ENCODE measurements at places on chromosomes 11 and 22.

- DNase-seq: no peak
These were observed 108.1 kb downstream of the TRPC6 start for GRCh38 chr11:101475699-101476098.

DNA sequence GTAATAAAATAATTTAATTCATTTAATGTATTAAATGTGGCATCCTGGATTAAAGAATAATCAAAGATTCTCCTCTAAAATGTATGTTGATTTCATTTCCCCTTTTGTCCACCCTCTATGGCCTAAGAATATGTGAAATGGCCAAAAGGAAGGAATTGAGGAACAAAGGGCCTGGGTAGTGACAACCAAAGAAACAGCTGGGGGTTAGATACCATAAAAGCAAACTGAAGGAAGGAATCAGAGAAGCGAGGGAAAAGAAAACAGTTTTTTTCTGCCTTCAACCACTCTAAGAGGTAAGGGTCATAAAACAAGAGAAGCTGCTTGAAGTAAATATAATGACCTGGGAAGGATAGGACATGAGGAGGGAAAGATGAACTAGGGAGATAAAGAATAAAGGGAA, 139.3 kb downstream of the FAM76B start:
- no peak for DNase-seq

DNA sequence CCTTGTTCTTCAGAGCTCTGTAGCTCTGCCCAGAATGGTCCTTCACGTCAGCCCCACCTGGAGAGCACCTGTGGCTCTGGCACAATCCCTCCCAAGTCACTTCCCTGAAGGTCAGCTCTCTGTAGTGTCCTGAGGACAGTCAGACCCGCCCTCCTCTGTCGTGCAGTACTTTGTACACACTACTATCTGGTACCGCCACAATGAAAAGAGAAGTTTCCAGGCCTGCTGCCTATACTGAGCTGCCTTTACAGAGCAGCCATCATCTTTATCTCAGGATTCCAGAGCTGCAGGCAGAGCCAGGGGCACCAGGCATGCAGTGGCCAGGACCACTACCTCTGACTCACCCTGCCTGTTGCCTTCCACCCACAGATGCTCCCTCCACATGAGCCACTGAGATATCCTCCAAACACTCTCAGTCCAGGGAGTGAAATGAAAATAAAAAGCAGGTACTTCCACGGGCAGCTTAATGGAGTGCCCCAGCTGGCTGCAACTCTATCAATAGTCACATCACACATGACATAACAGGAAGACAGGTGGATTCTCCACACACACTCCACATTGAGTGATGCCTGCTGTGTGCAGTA, 7.3 kb downstream of the PACSIN2 start:
- no peak for DNase-seq

DNA sequence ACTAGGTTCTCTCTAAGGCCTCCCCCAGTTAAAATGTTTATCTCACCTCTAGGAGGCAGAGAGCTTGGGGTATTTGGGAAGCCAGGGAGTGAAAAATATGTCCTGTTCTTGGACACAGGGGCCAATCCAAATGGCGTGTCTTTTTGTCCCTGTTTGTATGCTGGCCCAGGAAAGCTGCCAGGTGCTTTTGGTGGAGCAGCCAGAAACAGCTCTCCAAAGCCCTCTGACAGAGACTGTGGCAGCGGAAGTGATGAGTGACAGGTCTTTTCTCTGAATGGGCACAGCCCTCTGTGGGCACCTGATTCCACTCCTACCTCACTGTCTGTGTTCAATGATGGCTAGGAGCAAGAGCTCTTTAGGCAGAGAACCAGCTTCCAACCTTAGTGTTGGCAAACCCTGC, 106.4 kb upstream of the KIRREL3 start:
- no peak for DNase-seq

- no peak for DNase-seq
These were observed 389.1 kb downstream of the NXPE2 start for GRCh38 chr11:115067471-115067870.

GRCh38 chr22:50674606-50675552, 2.3 kb downstream of the SHANK3 start:
- DNase-seq: no peak

GRCh38 chr11:46296528-46297448, 19.3 kb downstream of the CREB3L1 start:
- no peak for DNase-seq

- no peak for DNase-seq
These were observed 11.9 kb downstream of the GLB1L2 start for GRCh38 chr11:134343646-134344045.

DNA sequence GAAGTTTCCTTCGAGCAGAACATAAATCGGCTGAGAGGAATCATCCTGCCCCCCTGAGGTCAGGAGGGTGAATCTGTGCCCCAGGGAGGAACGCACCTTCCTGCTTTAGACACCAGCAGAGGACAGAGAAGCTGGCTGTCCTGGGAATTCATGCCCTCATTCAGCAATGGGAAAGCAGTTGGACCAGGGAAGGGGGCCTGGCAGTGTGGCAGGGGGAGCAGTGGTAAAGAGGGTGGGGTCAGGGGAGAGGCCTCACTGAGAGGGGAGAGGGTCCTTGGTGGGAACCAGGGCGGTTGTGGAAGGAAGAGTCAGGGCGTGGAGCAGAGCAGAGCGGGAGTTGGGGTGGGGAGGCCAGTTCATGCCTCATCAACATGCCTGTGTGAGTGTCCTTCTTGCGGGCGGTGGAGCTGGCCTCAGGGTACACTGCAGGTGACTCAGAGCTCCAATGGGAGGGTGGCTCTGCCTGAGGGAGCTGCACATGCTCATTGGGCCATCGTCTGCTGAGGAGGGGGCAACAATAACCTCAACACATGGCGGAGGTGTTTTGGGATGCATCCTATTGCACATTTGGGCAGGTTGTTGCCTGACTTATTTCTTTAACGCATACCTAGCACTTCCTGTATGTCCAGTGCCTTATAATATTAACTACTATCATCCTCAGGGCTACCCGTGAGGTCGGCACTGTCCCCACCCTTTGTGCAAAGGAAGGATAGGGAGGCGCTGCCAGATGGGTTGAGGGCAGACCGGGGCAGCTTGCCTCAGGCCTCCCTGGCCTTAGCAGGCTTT, 23.2 kb downstream of the MED15 start:
- DNase-seq: no peak

- DNase-seq: no peak
These were observed 67.7 kb upstream of the PICALM start for GRCh38 chr11:86136538-86136937.

DNA sequence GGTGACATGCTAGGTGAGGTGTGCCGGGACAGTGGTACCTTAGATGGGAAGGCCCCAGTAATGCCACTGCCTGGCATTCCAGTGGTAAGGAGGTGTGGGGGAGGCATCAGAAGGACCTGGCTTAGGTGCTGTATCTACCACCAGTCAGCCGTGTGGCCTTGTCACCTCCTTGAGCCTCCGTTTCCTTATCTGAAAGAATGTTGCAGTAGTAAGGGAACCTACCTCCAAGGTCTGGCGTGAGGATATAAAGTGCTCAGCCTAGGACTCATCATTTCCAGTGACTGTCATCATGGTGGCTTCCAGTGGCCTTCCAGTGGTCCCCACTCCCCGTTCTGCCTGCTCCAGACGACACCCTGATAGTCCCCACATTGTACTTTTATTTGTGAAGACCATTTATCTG, 6.8 kb upstream of the DUSP18 start:
- no peak for DNase-seq

- no peak for DNase-seq
These were observed 670.2 kb downstream of the OPCML start for GRCh38 chr11:132862137-132862536.

DNA sequence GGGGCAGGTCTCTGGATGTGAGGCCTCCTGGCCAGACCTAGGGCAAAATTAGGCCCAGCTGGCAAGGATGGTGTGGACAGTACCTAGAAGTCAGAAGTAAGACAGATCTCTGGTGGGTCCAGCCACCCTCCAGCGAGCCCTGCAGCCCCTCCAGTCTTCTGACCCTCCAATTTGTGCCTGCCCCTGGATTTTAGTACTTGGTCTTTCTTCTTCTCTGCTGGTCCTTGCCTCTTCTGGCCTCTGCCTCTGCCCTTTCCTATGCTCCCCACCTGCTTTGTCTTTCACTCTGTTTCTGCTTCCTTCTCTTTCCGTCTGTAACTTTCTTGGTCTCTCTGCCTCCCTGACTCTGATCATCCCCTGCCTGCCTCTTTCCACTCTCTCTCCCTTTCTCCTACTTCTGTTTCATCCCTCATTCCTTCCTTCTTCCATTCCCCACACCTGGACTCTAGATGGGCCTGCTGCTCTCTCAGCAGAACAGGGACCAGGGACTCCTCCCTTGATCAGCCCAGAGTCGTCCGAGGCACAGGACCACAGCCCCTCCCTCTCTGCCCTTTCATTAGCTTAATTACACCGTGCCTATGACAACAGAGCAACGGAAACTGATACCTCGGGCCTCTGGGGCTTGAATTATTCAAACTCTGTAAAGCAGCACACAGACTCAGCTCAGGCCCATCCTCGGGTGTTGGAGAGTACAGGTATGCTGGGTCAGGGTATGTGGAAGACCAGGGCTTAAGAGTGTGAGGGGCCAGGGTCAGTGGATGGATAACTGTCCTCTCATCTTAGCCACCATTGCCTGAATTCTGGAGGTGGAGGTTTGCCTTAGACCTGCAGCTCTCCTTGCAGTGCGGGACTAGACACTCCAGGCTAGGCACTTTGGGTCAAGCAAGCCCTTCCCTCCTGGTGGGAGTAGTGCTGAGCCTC, at the start of gene CHRNA10:
CHRNA10 (minus strand) TSS at position 51 of the 921 bp plus-strand sequence. CDS start 72 bp downstream, outside the sequence.
- DNase-seq: no peak

DNA sequence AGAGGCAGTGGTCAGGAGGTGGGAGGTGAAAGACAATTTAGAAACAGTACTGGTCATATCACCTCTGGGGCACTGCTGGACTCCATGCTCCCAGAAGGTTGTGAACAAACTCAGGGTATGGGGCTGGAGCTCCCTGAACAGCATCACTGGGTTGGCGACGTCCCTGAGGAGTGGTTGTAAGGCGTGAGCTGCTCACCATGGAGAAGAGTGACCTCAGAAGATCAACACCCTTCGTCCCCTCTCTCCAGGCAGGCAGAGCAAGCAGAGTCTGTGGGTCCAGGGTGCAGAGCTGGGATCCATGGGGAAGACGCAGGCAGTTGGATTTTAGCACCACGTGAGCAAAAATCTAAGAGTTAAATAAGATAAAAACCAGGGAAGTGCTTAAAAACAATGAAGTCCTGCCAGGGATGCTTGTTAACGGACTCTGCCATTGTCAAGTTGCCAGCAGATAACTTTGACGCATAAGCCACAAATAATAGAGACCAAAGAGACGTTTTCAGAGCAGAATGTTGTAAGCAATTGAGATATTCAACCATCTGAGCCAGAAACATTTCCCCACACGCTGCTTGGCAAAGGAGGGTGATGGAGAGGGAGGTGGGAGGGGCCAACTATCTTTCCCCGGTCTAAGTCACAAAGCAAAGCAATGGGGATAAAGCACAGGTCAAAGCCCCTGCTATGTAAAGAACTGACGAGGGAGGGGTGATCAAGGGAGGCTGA, 13.6 kb downstream of the PNPLA5 start:
- DNase-seq: no peak

- DNase-seq: no peak
These were observed 50.3 kb downstream of the SPON1 start for GRCh38 chr11:14012846-14013245.

- DNase-seq: no peak
These were observed 587.5 kb downstream of the NTM start for GRCh38 chr11:131957875-131958274.

- DNase-seq: no peak
These were observed 19.7 kb upstream of the EFCAB6 start for GRCh38 chr22:43831561-43832392.

DNA sequence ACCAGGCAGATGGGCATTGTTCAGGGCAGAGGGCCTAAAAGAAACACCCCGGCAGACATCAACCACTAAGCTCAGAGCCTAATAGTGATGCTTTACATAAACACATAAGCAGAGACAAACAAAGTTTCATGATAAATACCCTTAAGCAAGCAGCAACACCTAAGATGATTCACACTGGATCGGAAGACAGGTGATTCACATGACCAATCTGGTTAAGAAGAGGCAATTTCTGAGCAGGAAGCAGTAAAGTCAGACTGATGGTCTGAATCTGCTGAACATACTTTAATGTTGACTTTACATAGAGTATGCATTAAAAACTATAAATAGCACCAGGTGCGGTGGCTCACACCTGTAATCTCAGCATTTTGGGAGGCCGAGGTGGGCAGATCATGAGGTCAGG, 56.1 kb downstream of the SYN3 start:
- DNase-seq: no peak

DNA sequence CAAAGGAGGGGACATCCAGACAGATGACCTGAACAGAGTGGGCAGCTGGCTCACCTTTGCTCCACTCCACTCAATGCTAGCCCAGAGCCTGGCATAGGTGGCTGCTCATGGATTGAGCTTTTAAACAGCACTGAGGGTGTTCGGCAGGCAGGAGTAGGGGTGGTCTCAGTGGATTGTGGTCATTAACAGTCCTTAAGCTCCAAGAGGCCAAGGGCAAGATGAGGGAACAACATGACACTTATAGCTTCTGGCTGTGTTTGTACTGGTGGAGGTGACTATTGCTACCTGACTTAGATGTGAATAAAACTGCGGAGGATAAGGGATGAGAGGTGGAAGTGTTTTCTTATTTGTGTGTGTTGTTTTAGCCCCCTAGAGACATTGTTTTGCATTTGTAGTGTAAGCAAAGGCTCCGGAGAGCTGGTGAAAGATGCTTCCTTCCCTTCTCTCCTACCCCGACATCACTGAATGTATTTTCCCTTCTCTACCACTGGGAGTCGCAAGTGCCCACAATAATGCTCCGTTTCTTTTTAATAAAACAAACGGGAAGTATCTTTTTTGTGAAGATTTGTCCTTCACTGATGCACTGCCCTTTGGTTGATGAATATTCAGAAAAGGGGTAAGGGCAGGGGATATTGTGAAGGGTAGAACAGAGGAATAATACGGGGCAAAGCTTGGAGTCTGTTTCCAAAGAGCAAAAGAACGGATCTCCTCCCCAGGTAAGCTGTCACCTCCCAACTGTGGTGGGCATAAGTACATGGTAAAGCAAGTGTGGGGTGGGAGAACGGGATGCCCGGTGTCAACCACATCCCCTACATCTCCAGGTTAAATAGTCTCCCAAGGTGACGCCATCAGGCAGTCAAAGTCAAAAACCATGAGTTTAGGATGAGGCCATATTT, 27.5 kb upstream of the MTNR1B start:
- DNase-seq: no peak

GRCh38 chr11:60939855-60940254, 12.1 kb downstream of the SLC15A3 start:
- DNase-seq: no peak

DNA sequence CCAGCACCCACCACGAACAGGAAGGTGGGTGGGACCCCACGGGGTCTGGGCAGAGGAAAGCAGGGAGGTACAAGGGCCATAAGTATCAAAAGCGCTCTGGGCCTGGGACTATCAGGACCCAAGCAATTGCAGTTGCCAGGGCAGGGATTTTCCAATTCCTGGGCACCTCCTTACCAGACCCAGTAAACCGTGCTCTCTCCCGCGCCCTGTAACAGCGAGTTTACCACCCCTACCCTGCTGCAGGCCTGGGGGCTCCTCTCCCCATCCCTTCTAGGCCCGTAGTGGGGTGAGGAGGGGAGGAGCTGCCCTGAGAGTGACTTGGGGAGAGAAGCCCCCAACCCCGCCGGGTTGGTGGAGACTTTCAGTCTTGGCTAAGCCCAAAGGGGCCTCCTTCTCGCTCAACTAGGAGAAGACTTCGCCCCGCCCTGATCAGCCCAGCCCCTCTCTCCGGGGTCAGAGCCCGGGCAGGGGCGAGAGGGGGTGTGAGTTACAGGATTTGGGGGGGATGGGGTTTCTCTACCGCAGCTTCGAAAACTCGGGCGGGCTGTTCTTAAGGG, 5.4 kb downstream of the PAX6 start:
- DNase-seq: no peak

Measured in coronary artery (tissue), 2 donors.